ENCODE measurements at places on chromosomes 7 and 10.

DNA sequence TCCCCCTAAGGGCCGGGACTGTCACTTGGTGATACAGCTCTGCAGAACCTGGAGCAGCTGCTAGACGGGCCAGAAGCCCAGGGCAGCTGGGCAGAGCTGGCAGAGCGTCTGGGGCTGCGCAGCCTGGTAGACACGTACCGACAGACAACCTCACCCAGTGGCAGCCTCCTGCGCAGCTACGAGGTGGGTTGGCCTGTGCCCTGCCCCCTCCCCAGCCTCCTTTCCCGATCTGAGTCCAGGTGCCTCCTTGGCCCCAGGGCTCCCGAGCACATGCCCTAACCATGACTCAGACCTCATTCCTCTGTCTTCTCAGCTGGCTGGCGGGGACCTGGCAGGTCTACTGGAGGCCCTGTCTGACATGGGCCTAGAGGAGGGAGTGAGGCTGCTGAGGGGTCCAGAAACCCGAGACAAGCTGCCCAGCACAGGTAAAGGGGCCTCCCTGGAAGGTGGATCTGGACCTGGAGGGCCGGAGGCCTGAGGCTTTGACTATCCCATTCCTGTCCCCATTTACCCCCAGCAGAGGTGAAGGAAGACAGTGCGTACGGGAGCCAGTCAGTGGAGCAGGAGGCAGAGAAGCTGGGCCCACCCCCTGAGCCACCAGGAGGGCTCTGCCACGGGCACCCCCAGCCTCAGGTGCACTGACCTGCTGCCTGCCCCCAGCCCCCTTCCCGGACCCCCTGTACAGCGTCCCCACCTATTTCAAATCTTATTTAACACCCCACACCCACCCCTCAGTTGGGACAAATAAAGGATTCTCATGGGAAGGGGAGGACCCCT is 6.4 kb downstream of the NFKB2 start:
- no peak for DNase-seq

- no peak for DNase-seq
These were observed 78.2 kb downstream of the MYL10 start for GRCh38 chr7:101550641-101551541.

- DNase-seq, result no peak
These were observed 189.9 kb upstream of the LYZL1 start for GRCh38 chr10:29099001-29099400.

GRCh38 chr10:48572414-48572813 is 32.5 kb downstream of the ARHGAP22 start:
- DNase-seq, result no peak

DNA sequence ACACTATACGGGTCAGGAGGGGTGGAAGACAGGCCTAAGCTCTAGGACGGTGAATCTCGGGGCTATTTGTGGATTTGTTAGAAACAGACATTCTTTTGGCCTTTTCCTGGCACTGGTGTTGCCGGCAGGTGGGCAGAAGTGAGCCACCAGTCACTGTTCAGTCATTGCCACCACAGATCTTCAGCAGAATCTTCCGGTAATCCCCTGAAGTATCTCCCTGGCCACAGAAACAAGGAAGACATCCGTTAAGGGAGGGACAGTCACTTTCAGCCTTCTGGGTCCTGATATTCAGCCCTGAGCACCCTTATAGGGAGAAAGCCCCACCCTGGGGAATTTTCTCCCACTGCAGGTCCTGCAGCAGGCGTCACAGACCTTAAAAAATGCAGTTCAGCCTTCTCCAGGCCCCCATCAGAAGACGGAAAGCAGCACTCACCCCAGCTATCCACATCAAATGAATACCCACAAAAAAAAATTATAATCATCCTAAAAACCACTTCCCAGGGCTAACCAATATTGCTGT is 23.2 kb downstream of the PLAC9 start:
- DNase-seq, result no peak

GRCh38 chr7:43118313-43118712 is 5.9 kb downstream of the HECW1 start:
- no peak for DNase-seq

- no peak for DNase-seq
These were observed 620.6 kb upstream of the ANKRD30A start for GRCh38 chr10:36504758-36505157.

DNA sequence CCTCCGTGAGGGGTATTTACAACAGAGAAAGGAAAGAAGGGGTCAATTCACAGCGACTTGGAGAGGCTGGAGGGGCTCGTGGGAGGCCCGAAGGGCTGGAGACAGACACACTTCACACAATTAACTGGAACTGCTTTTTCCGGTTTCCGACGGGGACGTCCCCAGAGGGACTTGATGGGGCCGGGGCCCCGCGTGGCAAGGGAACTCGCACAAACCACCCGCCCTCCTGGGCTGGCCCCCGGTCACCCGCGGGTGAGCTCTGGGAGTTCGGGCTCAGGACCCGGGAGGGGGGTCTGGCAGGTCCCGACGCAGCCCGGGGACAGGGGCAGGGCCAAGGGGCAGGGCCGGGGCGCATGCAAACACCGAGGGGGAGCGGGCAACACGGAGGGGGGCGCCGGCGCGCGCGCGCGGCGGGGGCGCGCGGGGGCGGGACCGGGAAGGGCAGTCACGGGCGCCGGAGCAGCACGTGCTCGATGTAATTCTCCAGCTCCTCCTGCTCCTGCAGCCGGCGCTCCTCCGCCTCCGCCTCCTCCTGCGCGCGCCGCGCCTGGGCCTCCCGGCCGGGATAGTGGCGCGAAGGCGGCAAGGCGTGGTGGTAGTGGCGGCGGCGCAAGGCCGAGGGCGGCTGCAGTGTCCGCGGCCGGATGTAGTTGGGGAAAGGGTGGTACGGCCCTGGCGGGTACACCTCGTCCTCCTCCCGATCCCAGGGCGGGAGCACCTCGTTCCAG is 2.7 kb downstream of the VGF start:
- DNase-seq, result no peak

GRCh38 chr7:39700932-39701331 is 77.6 kb downstream of the RALA start:
- DNase-seq, result no peak

GRCh38 chr7:37784015-37784414 is 64.4 kb upstream of the NME8 start:
- DNase-seq, result no peak

GRCh38 chr10:6202098-6202683 is 541 bp upstream of the PFKFB3 start:
- DNase-seq, result no peak

- DNase-seq, result no peak
These were observed 9.1 kb downstream of the LANCL2 start for GRCh38 chr7:55374213-55374612.

DNA sequence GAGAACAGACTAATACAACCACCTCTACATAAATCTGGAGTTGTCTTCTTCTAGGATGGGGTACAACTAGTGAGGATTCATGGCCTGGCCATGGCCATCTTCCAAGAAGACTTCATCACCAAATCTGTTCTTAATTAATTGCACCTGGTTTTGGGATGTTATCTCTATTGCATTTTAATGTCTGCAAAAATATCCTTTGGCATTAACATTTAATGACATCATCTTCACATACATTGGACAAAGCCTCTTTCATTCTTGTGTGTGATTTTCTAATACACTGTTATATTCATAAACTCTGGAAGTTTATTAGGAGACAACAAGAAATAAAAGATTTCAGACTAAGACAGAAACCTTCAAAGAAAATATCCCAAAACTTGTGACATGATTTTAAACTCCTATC is 124.2 kb upstream of the ABCB5 start:
- DNase-seq, result no peak

- DNase-seq, result no peak
These were observed 2.1 kb upstream of the GPRIN2 start for GRCh38 chr10:46558392-46559185.

DNA sequence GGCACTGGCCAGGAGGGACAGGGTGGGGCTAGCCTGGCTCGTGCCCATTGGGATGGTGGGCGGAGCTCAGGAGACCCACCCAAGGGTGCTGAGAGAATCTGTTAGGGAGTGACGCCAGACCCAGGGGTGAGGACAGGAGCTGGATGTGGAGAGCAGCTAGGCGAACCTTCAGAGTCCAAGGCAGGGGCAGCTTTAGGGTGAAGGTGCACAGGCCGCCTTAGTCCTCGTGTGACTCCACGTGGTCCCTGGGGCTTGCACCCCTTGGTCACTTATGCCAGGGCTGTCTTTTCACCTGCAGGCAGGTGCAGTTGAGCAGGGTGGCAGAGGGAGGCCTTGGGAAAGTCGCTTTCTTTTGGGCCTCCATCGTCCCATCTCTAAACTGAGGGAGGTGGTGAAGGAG is 4.3 kb downstream of the RAMP3 start:
- no peak for DNase-seq

- DNase-seq, result no peak
These were observed 144.2 kb downstream of the BMS1 start for GRCh38 chr10:42926843-42927242.

GRCh38 chr10:37754538-37755323 is 102.7 kb downstream of the ZNF248 start:
- no peak for DNase-seq

GRCh38 chr7:158452331-158452730 is 135.3 kb downstream of the PTPRN2 start:
- DNase-seq, result no peak

- no peak for DNase-seq
These were observed 17.5 kb upstream of the TRUB1 start for GRCh38 chr10:114920459-114920858.

DNA sequence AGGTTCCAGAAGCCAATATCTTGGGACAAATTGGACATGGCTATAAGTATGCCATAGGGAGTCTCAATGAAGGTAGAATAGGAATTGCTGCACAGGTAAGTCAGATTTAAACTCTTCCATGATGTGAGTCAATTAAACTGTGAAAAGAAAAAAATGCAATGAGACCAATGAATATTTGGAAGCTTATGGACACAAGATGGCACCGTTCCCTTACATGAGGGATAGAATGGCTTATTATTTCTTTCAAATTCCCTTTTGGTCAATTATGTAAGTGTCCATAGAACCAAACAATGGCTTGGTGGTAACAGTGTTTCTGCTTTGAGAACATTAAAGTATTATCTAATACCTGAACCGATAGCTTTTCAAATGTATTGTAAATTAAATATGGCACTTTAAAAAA is 35.6 kb downstream of the ACADSB start:
- DNase-seq, result no peak

DNA sequence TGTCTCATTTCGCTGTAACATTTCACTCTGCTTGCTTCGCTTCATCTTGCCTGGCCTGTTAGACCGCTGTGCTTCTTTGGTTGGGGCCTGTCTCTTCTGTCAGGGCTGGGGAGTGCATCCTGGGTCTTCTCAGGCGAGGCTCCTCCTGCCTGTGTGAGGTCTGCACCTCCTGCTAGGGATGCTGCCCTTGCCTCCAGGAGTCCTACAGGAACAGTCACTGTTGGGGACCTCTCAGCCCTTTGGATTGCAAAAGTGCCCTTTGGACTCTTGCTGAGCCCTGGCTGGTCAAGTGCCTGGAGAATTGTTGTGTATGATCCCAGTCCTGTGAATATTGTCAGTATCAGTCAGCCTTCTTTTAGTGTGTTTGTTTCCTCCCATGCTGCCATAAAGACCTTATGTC is 84.1 kb downstream of the MDFIC start:
- no peak for DNase-seq

DNA sequence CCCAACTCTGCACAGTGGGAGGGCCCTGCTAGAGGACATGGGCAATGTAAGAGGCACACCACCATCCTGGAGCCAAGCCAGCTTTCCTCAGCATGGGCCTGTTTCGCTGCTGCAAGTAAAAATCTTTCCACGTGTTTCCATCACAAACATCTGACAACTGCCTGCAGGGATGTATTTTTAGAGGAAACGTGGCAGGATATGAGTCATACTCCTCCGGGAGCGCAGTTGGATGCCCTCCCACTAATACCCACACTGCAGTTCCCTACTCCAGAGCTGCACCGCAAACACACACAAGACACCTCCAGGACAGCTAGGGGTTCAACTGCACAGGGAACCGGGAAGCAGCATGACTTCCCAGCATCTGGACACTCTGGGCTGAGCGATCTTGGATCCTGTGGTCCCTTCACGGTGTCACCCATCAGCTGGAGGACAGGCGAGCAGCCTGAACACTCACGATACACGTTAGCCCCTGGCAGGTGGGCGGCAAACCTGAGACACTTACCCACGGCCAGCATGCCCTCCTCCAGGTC is 26.1 kb downstream of the PLAC9 start:
- DNase-seq, result no peak

- DNase-seq, result no peak
These were observed 17.3 kb downstream of the SLC25A13 start for GRCh38 chr7:96304573-96304972.

- no peak for DNase-seq
These were observed 22.9 kb downstream of the TMEM273 start for GRCh38 chr10:49165259-49165658.

- DNase-seq, result no peak
These were observed 54.4 kb downstream of the SH3PXD2A start for GRCh38 chr10:103800789-103801540.

DNA sequence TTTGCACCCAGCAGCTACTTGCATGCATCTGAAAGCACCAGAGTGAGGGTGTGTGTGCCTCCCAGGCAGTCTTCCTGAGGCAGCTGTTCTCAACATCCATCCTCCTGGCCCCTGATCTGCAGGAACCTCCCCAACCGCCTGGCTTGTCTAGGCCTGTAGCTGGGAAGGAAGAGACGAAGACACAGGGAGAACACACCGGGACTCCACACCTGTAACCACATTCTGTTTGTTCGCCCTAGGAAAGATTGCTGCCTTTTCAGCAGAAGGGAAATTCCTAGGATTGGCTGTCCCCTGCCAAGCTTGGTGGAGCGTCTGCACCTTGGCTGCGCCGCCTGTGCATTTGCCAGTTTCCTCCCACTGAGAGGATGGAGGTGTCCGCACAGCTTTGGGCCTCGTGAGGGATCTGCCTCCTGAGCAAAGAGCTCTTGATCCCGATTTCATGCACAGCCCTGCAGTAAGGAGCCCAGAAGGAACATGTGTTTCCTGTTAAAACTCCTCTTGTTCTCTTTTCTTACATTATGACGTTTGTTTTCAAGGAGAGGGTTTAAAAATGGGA is 154.6 kb downstream of the TPST1 start:
- DNase-seq, result no peak

- peak; percentile 62 for DNase-seq
These were observed 682 bp upstream of the RGS10 start for GRCh38 chr10:119542988-119543813.

DNA sequence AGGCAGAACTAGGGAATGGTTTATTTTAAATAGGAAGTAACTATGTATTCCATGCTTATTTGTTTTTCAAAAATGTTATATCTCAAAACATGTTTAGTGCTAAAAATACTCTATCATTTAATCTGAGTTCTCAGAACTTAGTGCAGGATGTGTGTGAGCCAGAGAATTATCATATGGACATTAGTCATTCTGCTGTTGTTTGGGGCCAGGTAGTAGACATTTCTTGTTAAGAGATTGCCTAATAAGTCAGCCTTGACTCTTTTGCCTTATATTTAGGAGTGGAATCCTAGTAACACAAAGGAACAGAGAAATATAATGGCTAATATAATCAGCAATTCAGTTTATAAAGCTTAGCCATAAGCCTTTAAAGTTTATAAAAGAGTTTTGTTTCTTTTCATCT is 149.8 kb downstream of the CCSER2 start:
- DNase-seq, result no peak

- DNase-seq, result no peak
These were observed 165.2 kb upstream of the PPP2R2D start for GRCh38 chr10:131735577-131735976.
